ENCODE measurements at places on chromosomes 11 and 22. TPM values are rescaled to one million over a fixed set of nuclear protein-coding genes. Genes with fewer than 3 reads are reported as not detected.

- no peak for DNase-seq
Observed at GRCh38 chr11:69539416-69540117, 58.1 kb downstream of the LINC01488 start.

DNA sequence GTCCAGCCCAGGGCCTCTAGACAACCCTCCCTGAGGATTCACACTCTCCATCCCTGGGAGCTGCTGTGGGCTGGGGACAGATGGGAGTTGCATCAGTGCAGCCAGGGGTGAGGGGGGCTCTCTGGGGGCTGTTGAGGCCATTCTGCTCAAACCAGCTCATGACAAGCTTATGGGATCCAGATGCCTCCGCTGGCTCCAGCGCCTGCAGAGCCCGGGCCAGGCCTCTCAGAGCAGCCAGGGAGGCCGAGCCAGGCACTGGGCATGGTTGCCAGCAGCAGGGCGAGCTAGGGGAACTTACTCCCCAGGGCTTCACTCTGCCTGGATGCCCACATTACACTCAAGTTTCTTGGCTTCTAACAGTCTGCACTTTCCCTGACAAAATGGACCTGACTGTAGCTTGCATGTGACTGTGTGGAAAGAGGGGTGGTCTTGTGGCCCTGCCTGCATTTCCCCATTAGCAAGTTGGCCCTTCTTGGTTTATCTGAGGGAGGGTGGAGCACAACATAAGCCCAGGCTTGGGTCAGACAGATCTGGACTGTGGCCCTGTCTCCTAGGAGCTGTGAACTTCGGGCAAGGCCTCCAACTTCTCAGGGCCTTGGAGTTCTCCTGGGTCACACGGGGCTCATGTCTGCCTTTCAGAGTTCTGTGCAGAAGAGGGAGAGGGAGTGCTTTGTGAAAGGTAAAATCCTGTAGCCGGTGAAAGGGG is 34.5 kb upstream of the CYB5R3 start:
- no peak for DNase-seq

- DNase-seq, result no peak
Observed at GRCh38 chr11:34232807-34233206, 125.0 kb downstream of the ABTB2 start.

- no peak for DNase-seq
Observed at GRCh38 chr11:31802990-31803812, 7.9 kb downstream of the PAX6 start.

DNA sequence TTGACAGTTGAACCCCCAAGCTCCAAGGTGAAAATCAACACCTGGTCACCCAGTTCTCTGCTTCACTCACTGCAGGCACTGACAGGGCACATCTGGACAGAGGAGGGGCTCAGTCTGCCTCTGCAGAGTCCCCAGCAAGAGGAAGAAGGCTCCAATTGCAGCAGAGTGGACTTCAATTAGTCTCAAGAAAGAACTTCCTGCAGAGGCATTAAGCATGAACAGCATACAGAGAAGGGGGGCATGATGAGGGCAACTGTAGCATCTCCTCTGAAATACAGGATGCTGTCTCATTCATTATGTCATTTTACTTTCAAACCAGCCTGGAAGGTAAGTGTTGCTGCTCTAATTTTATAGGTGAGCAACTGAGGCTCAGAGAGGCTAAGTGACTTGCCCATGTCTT is 11.1 kb downstream of the GDPD5 start:
- DNase-seq, result no peak

- no peak for DNase-seq
Observed at GRCh38 chr22:29487426-29487986, 7.5 kb downstream of the NEFH start.

OR4C46 gene
- total RNA-seq, result not detected

- DNase-seq, result no peak
Observed at GRCh38 chr11:58047818-58048217, 17.1 kb downstream of the OR6Q1 start.

DNA sequence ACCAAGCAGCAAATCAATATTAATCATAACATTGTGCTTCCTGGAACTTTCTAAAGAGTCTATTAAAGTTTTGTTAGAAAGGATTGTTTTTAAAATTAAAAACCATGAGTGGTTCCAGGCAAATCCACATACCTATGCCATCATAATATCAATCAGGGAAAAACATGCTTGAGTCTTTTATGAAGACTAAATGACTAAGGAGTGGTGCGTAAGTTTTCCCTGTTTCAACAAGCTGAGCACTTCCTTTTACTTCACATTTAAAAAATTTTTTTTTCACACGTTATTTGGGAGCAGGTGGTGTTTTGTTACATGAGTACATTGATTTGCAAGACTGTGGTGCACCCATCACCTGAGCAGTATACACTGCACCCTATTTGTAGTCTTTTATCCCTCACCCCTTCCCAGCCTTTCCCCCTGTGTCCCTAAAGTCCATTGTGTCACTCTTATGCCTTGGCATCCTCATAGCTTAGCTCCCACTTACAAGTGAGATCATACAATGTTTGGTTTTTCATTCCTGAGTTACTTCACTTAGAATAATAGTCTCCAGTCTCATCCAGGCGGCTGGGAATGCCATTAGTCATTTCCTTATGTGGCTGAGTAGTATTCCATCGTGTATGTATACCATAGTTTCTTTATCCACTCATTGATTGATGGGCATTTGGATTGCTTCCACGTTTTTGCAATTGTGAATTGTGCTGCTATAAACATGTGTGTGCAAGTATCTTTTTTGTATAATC is 1190.3 kb upstream of the RAG2 start:
- DNase-seq, result no peak

BDNF gene
- 0.05 TPM for total RNA-seq

DNA sequence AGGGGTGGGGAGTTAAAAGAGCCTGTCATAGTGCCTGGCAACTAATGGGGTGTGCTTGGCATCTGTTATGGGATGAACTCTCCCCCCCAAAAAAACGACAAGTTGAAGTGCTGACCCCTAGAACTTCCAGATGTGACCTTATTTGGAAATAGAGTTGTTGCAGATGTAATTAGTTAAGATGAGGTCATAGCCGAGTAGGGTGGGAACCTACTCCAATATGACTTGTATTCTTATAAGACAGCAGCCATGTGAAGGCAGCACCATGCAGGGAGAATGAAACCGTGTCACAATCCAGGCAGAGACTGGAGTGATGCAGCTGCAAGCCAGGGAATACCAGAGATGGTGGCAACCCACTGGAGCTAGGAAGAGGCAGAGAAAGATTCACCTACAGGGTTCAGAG is 394.5 kb downstream of the TENM4 start:
- DNase-seq, result no peak

DNA sequence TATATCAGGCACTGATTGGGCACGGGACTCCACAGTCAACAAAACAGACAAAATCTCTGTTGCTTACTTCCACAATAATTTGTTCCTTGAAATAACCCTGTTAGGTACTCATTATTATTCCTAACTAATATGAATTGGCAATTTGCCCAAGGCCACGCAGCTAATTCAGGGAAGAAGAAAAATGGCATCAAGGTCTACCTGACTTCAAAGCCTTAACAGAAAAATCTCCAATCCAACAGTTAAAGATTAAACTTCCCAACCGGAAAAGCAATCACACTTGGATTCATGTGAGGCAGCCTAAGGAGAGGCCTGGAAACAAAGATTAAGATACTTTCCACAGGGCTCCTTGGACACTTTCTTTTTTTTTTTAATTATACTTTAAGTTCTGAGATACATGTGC is 68.9 kb downstream of the PRCP start:
- no peak for DNase-seq

DNA sequence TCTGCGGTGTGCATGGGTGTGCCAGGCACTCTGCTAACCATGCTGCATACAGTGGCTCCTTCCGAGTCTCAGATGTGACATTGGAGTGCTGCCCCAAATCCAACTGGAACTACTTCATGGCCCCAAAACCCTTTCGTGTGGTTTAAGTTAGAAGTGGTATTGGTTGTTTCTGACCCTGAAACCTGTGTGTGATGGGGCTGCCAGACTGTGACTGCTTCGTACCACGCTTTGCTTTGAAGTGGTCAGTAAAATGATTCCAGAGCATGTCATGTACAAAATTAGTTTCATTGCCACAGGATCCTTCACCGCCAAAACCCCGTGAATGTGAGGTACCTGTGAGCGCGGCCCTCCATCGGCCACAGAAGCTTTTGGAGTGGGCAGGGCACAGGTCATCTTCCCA is 142.2 kb downstream of the WNT7B start:
- DNase-seq, result no peak

GAB4 gene
- total RNA-seq, result not detected

DNA sequence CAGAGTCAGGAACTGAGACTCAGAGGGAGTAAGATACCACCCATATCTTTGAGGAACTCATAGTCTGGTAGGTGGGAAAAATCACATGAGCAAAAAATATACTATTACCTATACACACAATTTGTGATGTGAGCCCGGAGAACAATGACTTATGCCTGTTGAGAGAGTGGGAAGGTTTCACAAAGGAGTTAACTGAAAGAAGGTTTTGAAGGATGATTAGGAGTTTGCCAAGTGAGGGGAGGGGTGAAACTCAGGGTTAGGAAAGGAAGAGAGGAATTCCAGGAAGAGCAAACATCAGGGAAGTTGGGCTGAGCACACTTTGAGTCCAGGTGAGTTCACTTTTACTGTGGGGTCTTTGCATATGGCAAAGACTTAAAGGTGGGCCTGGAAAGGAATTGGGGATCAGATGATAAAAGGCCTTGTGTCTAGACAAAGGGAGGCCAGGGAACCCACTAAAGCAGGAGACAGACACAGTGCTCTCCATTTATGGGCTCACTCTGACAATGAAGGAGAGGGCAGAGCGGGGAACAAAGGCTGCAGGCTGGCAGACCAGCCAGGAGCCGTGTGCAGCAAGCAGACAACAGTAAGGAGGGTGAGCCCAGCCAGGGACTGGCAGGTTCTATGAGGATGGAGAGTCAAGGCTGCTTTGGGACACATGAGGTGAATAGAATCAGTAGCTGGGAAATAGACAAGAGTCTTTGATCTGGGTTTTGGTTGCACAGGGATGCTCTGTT is 33.1 kb downstream of the TSPAN18 start:
- no peak for DNase-seq

ENTHD1 gene
- total RNA-seq, result not detected

GRCh38 chr22:26170795-26171580 is 1.7 kb downstream of the SEZ6L start:
- DNase-seq, result no peak
